ENCODE measurements at places on chromosomes 1 and 21.

DNA sequence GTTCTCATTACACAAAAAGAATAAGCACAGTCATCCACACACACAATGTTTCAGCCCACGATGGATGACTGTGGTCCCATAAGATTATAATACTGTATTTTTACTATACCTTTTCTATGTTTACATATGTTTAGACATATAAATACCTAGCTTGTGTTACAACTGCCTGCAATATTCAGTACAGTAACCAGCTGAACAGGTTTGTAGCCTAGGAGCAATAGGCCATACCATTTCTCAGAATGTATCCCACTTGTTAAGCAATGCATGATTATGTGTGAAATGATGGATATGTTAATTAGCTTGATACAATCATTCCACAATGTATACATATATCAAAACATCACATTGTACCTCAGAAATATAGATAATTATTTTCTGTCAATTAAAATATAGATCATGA, 33.2 kb upstream of the SAMD13 start:
- no peak for DNase-seq

DNA sequence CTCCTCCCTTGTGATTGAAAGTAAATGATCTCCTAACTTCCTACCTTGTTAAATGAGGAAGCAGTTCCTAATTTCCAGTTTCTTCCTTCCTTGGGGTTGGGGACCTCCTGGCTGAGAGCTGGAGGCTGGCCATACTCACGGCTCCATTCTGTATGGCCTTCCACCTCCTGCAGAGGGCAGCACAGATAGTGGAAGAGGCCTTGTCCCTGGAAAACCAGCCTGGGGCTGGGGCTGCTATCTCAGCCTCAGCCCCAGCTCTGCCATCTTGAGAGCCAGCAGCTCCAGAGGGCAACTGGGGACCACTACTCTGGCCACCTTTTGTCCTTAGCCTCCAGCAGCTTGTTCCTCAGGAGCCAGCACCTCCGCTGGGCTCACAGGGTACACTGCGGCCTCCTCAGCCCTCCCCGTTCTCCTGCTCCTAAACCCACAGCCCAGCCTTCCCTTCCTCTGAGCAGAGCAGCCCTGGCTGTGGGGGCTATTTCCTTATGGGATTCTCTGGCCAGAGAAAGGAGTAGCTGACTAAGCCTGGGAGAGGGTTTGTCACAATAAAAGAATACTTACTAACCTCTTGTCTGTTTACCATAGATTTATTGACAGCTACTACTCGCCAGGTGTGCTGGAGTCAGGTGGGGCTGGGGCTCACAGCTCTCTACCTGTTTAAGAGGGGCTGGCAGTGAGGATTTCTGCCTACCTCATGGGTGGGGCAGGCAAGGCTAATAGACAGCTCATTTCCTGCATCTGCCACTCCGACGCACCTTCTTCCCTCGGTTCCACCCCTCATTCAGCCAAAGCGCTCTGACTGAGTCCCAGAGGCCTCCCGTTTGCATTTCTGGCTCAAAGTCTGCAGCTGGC, 6.3 kb downstream of the TMEM234 start:
- DNase-seq: peak; percentile 81

DNA sequence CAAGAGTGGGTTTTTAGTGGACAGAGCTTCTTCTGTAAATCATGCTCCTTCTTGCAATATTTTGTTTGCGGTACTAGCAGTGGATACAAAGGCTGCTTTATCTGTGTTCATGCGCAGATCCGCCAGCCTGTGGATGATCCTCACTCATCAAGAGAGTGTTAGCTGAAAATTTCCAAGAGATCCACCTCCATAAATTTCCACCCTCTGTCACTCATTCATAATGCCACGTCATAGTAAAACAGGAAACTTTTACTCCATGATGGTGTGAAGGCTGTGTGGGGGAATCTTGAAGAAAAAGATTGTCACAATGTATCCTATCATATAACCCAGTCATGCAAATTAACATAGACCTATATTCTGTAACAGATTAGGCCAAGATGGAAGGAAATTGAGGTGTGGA, 4.4 kb upstream of the MAPKAPK2 start:
- DNase-seq: no peak

- DNase-seq: no peak
Measured at GRCh38 chr1:16440131-16440469, 424 bp upstream of the NECAP2 start.

GRCh38 chr1:224582041-224582440, 34.1 kb upstream of the CNIH3 start:
- DNase-seq: no peak

- DNase-seq: peak; percentile 94
Measured at GRCh38 chr1:42957880-42958487, 684 bp downstream of the SLC2A1 start.

- DNase-seq: no peak
Measured at GRCh38 chr1:44609768-44610526, 64.3 kb downstream of the TMEM53 start.

- no peak for DNase-seq
Measured at GRCh38 chr1:11611638-11612327, 42.4 kb downstream of the FBXO2 start.

DNA sequence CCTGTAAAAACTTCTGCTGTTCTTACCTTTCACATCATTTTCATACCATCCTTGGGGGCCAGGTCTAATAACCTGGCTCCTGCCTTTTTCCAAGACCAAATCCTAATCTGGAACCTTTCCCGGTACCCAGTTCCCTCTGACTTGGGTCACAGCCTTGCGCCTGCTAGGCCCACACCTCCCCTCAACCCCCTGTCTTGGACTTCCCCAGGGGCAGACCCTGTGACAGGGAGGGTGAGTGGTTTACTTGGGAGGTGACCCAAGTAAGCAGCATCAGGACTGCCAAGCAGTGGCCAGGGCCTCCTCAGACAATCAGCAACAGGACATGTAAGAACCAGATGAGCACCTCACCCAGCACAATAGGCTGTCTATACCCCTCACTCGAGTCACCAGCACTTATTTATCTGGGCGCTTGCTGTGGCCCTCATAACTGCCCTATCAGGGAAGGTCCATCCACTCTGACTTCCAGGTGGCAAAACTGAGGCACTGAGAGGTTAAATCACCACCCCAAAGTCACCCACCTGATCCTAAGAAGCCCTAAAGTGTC, 124.7 kb downstream of the MATN1 start:
- no peak for DNase-seq

GRCh38 chr1:28180306-28181305, 4.1 kb upstream of the PTAFR start:
- DNase-seq: no peak

DNA sequence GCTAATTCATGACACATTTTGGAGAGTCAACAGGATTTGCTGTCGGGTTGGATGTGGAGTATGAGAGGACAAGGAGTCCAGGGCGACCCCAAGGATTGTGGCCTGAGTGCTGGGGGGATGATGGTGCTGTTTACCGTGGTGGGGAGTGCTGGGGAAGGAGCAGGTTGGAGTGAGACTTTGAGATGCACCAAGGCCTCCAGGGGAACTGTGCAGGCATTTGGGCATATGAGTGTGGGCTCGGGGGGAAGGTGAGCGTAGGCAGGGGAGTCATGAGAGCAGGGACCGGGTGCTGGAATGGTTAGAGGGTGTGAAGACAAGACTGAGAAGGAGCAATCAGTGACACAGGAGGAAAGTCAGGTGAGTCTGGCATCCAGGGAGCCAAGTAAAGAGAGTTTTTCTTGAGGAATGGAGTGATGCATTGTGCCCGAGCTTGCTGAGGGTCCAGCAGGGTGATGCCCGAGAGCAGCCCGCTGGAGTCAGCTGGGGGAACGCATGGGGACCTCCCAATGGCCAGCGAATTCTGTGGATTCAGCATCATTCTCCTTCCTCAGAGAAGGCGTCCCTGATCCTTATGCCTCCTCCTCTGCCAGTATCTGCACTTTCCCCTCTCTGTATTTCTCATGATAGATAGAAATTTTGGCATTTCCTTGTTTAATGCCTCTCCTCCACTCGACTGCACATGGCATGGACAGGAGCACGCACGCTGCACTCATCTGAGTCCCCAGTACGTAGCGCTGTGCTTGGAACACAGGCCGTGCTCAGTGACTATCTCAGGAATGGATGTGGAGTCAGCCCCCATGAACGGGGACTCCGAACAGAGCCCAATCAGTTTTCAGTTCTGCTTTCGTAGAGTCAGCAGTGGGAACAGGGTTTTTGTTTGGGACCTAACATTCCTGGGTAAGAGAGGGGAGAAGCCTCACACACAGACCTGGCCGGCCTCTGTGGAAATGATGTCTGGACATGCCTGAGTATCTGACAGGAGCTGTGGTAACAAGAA, 52.1 kb upstream of the ETV3 start:
- no peak for DNase-seq

- no peak for DNase-seq
Measured at GRCh38 chr1:43879414-43879813, 54.2 kb upstream of the ARTN start.

- no peak for DNase-seq
Measured at GRCh38 chr1:84493747-84494146, 12.4 kb upstream of the SPATA1 start.

DNA sequence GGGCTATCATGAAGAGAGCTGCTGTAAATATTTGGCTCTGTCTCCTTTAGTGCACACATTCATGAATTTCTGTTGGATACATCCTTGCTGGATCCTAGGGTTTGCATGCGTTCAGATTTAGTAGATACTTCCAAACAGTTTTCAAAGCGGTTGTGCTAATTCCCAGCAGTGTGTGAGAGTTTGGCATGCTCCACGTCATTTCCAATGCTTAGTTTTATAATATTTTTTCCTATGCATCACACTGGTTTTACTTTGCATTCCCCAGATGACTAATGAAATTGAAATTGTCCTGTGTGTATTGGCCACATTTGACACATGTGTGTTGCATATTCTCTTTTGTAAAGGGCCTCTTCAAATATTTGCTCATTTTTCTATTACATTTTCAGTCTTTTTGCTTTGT, 18.5 kb upstream of the AADACL3 start:
- DNase-seq: no peak

DNA sequence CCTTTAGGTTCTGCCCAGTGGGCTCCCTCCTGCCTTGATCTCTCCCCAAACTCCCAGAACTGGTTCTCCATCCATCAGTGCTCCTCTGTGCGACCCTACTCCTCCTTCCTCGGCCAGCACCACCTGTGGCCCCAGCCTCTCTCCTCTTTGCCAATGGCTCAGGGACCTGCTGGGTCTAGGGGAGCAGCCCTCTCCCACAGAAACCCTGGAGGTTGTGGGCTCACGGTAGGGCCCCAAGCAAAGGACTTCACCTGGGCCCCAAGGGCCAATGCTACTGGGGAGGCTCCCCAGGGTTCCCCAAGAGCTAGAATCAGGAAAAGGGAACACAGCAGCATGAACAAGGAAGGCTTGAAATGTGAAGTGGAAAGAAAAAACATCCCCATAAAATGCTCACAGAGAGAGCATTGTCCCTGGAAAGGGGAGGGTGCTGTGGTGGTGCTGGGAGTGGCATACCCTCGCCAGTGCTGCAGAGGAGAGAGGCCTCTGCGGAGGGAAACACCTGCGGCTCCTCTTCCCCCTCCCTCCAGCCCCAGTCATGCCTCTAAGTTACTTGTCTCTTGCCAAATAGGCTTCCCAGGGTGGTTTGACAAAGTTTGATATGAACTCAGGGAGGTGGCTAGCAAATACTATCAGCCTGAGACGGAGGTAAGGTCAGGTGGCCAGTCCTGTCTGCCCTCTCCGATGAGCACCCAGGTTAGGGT, 2.5 kb downstream of the TMEM63A start:
- DNase-seq: no peak

- DNase-seq: peak; percentile 24
Measured at GRCh38 chr21:45818904-45819285, 162.7 kb upstream of the COL6A1 start.

DNA sequence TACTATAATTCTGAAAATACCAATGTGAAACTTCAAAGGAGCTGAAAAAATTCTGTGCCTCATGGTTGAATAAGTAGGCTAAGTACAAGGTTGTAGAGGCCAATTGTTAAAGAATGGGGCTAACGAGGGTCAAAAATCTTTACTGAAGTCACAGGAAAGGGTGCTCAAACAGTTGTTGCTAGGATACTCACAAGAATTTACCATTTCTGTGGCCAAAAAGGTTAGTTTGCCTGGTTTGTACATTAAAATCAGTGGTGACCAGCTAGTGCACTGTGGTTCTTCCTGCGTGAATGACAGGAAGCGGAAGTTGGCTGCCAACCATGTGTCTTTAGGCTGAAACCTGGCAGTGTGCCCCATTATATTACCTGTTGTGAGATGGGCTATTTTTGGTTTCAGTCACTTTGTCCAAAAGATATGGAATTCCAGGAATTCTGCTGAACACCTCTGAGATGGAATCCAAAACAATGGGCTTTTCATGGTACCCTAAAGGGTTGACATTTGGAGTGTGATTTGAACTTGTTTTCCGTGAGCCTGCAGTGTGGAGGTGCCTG, 13.5 kb downstream of the MAP3K21 start:
- DNase-seq: no peak

DNA sequence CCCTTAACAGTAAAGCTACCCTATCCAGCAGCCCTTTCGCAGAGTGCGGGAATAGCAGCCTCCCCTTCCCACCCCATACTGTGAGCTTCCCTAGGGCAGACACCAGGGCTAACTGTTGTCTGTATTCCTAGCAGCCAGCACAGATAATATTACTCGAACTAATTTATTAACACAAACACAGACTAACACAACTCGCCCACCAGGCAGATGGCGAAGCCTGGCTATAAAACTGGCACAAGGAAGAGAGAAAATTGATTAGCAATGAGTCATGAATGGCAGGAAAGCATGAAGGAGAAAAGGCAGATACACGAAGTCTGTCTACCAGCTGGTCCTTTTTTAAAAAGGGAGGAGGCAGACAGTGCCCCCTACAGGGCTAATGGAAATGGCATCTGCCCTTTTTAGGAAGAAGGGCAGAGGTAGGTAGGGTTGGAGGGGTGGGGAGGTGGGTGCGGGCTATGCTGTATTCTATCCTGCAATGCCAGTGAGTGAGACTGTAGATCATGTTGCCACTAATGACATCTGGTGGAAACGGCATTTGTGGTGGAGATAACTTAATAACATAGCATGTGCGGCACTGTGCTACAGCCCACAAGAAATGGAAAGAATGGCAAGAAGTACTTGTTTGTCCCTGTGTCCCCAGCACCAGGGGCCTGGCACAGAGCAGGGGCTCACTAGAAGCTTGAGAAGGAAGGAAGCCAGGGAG, 30.6 kb upstream of the CTPS1 start:
- peak; percentile 64 for DNase-seq

- no peak for DNase-seq
Measured at GRCh38 chr1:160623862-160624261, 23.0 kb downstream of the SLAMF1 start.

DNA sequence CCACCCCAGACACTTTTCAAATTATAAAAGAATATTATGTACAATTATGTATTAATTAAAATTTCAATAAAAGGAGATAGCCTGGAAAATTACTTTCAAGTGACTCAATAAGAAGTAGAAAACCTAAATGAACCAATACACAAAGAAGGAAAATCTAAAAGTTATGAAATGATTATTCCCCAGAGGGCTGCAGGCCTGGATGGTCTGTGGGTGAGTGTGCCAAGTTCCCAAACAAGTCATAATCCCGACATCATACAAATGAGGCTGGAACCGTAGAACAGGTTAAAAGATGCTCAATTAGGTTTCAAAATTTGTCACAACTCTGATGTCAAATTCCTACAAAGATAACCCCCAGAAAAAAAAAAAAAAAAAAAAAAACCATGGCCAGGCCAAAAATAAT, 12.7 kb downstream of the SPATC1L start:
- no peak for DNase-seq

GRCh38 chr1:113605146-113605545, 154.1 kb downstream of the PHTF1 start:
- DNase-seq: no peak

Measured in D341Med (cell line).